Stimulated activated CD8-positive, alpha-beta memory T cell treated with anti-CD3 and anti-CD28 coated beads, Interleukin-12 subunit alpha, Interleukin-12 subunit beta, amount 100 ng/mL, for 4 hours (primary cell): ENCODE measurements at places on chromosomes 5 and 9.

- no peak for DNase-seq
Observed at GRCh38 chr9:85995599-85995998, 54.7 kb downstream of the NAA35 start.

GRCh38 chr5:32076699-32077695, 97.1 kb downstream of the GOLPH3 start:
- DNase-seq = no peak

- DNase-seq = no peak
Observed at GRCh38 chr9:131271506-131271931, 4.8 kb downstream of the FAM78A start.

DNA sequence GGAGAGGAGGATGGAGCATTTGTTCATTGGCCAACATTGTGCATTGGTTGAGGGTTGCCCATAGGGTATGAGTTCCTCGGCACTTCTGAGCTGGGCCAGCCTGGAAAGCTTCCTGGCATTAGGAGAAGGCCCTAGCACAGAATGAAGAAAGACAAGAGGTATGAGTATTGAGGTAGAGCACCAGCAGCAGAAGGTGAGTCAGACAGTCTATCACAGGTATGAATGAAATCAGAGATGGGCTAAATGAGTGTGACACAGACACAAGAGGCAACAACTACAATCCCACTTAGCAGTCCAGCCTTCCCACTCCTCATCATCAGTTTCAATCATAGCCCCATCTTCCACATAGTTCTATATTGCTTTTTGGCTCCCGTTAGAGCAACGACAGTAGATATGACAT, 25.4 kb upstream of the TGFBR1 start:
- DNase-seq = no peak

DNA sequence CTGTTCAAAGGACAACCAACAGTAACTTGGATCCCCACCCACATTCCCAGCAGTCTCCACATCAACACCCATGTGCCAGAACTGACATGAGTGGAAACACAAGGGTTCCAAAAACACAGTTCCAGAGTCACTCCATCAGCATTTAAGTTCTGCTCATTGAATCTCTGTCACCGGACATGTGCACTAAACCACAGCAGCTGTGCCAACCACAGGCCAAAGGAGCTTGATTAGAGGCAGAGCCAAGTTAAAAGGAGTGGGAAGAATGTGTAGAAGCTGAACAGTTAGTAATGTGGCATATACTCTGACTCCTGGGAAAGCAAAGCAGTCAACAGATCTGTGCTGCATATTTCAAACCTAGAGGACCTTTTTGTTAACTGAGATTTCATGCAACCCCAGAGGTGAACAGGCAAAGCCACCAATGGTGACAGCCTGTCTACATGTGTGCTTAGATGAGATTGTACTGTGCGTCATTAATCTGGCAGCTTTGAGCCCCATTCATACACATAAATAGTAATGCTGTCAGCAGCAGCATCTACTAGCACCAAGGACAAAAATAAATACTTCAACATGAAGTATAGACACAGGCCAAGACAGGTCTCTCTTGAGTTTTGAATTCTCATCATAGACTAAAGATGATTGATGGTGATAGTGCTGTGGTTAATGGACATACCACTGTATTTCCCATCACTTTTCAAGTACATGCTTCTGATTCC, 16.4 kb upstream of the FST start:
- no peak for DNase-seq

GRCh38 chr9:71119746-71120145, 1.7 kb downstream of the TRPM3 start:
- no peak for DNase-seq

GRCh38 chr9:120579139-120580050, 572 bp downstream of the CDK5RAP2 start:
- DNase-seq = no peak

GRCh38 chr9:37040508-37041127, 6.5 kb upstream of the PAX5 start:
- no peak for DNase-seq

DNA sequence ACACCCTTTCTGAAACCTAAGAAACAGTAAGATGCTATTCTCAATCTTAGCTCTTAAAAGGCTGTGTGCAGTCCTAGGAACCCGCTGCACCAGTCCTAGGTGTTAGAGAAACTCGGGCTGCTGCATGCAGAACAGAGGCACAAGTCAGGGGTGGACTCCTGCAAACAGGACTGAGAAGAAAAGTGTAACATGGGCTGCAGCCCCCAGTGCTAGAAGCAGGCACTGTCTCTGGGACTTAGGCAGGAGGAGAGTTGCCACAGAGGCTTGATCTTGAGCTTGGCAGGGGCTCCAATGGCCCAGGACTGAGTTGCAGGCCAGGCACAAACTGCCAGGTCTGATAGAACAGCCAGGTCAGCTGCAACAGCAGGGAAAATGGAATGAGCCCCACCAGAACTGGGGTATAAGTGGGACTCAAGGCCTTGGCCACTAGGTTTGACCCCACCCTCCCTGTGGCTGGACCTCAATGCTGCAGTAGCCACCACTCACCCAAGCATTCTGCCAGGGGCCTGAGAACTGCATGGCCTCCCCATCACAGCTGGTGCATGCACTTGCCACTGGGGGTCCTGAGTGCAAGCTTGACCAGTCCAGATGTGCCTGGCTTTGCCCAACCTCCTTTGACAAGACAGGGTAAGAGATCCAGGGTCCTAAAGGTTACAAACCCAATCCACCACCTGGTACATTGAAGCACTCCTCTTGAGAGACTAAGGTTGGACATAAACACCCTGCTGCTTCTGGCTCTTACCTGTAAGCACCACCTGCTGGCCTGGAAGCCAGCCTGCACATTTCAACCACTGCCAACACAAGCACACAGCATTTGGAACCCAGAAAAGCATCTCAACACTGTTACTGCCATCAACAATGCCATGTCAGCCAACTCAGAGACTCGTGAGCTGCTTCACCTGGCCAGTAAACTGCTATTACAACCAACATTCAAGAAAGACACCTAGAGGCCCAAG, 103.3 kb downstream of the FBXL17 start:
- DNase-seq = no peak

- no peak for DNase-seq
Observed at GRCh38 chr9:99056886-99057664, 47.8 kb upstream of the TGFBR1 start.

GRCh38 chr9:1400983-1401382, 350.8 kb downstream of the DMRT2 start:
- no peak for DNase-seq

DNA sequence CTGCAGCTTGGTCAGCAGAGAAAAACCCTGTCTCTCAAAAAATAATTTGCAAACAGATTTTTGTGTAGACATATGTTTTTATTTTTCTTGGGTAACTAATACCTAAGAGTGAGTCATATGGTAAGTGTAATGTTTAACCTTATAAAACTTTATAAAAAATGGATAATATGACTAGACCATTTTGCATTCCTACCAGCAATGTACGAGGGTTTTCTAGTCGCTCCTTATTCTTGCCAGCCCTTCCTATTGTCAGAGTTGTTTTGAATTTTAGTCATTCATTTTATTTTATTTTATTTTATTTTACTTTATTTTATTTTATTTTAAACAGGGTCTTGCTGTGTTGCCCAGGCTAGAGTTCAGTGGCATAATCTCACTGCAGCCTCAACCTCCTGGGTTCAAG, 37.8 kb downstream of the RABGAP1 start:
- no peak for DNase-seq

DNA sequence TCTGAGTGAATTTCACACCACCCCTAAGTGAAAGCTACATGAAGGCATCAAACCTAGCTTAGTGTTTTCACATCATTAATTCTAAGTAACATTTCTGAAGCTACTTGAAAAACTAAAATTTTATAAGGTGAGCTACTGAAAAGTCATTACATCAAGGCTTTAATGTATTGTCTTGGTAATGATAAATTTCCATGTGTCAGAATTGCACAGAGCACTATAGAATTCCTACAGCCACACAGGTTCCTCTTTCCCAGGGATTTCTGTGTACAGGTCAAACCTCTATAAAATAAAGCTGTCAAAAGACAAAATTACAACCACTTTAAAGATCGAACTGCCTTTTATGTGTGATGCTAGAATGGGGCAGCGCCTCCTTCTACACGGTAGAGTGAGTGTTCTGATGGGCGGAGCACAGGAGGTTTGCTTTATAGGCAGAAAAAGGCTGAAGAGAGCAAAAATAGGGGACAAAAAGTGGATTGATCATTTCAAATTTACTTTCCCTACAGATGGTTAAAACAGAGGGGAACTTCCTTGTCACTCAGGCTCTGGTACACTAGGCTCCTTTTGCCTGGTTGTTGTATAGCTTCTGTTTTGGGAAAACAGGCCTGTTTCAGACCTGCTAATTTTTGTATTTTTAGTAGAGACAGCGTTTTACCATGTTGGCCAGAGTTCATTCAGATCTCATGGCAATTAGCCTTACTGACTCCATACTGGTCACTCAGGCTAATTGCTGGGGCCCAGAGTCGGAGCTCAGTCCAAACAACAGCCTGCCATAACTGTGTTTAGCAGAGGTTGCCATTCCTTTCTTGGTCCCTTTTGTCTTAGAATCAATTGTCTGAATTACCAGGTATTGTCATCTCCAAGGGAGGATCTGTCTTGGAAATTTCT, 102.5 kb upstream of the BASP1 start:
- no peak for DNase-seq

DNA sequence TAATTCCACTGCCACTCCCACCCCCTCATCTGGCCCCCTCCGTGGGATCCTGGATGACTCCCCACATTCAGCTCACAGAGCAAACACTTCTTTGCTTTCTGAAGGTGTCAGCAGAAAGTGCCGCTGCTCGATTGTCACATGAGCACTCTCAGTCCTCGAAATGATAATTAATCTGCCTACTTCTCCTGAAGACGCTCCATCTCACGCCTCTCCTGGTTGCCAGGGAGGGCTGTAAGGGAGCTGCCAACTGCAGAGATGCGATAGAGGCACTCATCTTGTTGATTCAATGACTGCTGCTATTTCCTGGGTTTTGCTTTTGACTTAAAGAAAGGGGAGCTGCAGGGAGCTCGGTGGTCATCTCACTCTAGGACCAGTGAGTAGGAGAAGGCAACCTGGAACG, 206.5 kb downstream of the DAB2IP start:
- no peak for DNase-seq

- DNase-seq = no peak
Observed at GRCh38 chr5:10489810-10490426, 48.2 kb downstream of the ROPN1L start.
